ENCODE measurements at places on chromosomes 12 and 14. TPM values are rescaled to one million over a fixed set of nuclear protein-coding genes. Genes with fewer than 3 reads are reported as not detected.

DNA sequence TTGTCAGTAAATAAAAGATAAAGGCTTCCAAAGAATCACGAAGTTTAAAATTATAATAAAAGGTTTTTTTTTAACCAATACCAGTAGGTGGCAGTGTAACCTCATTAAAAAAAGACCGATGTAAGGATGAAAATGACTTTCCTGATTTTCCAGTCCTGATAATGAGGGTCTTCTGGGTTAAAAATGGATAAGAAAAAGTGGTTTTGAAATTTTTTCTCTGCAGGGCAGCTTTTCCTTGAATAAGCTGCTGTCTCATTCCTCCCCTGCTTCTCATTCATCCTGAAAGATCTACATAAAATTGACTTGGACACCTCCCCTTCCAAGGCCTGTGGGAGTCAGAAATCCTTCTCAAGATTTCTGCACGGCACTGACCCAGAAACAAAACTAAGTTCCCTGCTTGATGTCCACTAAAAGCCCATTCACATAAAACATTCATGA lies 58.9 kb upstream of the FBXO33 start:
- DNase-seq, result no peak

TAS2R10 gene
- total RNA-seq, result 0.22 TPM

GRCh38 chr14:73796893-73797542 lies 54.6 kb upstream of the PTGR2 start:
- DNase-seq, result no peak

BIN2 gene
- not detected for total RNA-seq
